ENCODE measurements at places on chromosomes 1 and 21.
A peak's percentile ranks its signal among the peaks of the same experiment; 100 is the strongest.

DNA sequence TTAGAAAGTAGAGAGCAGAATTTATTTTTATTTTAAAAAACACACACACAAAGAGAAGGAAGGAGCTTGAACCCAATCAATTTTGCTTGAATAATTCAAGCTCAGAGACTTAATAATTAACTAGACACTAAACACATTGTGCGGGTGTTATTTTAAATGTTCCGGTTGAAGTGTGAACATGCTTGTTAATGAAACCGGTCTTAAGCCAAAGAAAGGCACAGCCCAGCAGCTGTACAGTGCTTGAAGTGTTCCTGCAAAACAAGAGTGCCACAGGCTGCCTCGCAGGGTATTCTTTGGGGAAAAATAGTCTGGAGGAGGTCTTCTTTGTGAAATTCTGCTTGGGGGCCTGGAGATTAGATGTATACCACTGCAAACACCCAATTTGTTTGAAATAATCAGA, 2.2 kb upstream of the CDC42BPA start:
- no peak for DNase-seq

- DNase-seq: no peak
Observed at GRCh38 chr1:60388092-60388987, 314.8 kb upstream of the C1orf87 start.

DNA sequence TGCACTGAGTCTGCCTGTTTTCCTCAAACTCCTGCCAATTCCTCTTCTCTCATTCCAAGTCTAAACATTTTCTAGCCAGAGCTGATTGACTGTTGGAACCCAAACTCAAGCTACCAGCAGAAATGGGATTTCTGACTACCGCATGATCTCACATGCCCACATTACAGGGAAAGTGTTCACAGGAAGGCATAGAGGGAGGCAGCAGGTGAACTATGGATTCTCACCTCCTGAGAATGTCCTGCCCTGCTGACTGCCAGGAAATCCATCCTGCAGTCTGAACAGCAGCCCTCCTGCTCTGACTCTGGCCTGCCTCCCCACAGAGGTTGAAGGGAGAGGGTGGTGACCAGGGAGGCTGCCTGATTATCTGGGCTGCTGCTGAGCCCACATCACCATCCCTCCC, 22.5 kb downstream of the IQGAP3 start:
- DNase-seq: no peak

- DNase-seq: no peak
Observed at GRCh38 chr1:8427493-8427892, 109.6 kb downstream of the SLC45A1 start.

- DNase-seq: no peak
Observed at GRCh38 chr1:23791516-23792047, 637 bp downstream of the LYPLA2 start.

DNA sequence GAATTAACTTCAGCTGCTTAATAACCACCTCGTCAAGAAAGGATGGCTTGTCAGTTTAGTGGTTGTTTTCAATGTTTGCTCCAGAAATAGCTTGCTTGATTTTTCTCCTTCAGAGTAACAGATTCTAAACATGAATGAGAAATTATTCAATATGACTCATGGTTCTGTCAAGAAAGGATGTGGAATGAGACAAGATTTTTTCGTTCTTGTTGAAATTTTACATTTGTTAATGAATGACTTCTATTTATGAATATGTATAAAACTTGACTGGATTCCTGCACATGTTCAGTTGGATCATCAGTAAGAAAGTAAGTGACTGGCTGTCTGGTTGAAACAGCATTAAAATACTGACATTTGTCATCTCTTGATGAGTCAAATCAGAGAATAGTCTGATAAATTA, 38.3 kb downstream of the IFI44 start:
- no peak for DNase-seq

GRCh38 chr1:11311816-11312755, 39.1 kb downstream of the UBIAD1 start:
- no peak for DNase-seq

GRCh38 chr21:37984416-37984815, 68.2 kb upstream of the KCNJ6 start:
- no peak for DNase-seq

GRCh38 chr1:119743308-119743707, 25.4 kb downstream of the HMGCS2 start:
- DNase-seq: no peak

DNA sequence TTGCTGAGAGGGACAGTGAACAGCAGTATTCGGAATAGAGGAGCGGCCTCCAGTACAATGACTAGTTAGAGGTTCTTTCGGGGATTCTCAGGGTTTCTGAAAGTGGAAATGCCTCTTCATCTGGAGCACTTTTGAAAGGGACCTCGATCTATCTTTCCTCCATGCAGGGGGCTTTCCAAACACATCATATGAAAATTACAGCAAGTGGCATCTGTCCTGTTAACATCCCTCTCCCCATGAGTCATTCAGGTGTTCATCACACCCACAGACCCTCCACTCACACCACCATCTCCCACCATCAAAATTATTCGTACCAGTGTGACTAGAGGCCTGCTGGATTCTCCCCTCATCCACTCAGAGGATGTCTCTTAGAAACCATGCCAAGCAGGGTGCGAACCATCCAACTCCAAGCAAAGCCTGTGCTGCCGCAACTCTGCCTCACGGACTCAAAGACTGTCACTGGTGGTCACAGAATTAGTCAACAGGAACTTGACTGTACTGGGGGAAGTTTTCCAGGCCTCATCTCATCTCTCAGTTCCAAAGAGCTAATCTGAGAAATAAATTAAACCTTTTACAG, 211.1 kb downstream of the MRPL39 start:
- DNase-seq: no peak

- DNase-seq: no peak
Observed at GRCh38 chr1:156402331-156403020, 33.5 kb downstream of the RHBG start.

DNA sequence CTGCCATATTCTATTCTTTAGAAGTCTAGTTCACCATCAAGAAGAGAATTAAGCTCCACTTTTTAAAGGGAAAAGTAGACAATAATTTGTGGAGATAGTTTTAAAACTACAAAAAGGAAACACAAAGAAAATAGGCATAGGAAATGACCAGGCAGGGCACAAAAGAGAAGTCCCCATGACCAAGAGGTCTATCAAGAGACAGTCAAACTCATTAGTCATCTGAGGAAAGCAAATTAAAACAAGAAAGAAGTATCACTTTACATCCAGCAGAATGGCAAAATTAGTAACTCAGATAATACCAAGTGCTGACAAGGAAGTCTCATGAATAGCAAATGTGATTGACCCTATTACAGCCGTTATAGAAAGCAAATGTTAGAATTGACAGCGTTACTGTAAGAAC, 243.7 kb upstream of the SNX7 start:
- no peak for DNase-seq

DNA sequence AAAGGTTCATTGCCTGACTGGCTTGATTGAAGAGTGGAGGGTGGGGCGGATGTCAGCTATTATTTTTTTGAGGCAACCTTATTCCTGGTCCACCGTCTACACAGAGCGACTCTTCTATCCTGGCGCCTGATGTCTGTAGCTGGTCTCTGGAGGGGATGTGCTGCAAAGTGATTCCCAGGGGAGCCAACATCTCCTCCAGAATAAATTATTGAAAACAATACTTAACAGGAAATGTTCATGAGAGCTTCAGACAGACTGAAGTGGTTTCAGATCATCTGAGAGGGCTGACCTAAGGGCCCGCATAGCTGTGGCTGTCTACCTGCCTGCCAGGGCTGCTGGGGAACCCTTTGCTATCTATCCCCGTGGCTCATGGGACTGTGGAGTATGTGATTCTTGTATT, 66.7 kb downstream of the TEX35 start:
- DNase-seq: no peak

- no peak for DNase-seq
Observed at GRCh38 chr1:21324368-21325141, 34.3 kb upstream of the ECE1 start.

- no peak for DNase-seq
Observed at GRCh38 chr1:25504706-25505595, 38.5 kb upstream of the LDLRAP1 start.

DNA sequence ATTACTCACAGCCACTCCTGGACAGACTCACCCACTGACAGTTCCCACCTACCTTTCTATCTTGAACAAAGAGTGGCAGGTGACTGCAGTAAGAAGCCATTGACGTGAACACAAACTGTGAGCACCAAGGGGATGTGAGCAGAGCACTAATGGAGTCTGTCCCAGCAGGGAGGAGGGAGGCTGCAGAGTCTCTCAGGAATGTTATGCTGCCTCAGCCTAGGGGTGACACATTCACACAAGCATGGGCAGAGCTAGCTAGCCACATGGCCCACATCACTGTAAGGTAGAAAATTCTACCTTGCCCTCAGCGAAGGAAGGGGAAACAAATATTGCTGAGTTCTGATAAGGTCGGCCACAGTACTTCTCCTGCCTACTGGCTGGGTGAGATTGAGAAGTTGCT, 56.8 kb upstream of the PTGFRN start:
- DNase-seq: no peak

- no peak for DNase-seq
Observed at GRCh38 chr1:247296599-247297180, 35.0 kb downstream of the ZNF496 start.

- no peak for DNase-seq
Observed at GRCh38 chr1:67677408-67677807, 7.6 kb upstream of the GADD45A start.

DNA sequence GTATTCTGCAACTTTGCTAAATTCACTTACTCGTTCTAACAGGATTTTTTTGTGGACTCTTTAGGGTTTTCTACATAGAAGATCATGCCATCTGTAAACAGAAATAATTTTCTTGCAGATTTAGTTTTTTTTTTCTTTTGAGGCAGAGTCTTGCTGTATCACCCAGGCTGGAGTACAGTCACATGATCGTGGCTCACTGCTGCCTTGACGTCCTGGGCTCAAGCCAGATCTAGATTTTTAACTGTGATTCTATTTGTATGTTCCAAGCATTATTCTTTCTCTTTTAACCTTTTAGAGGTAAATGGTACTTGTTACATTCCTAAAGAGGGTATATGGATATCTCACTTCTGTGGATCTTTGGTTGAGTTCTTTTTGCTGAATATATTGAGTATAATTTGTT, 18.6 kb downstream of the FABP3 start:
- DNase-seq: no peak

- DNase-seq: no peak
Observed at GRCh38 chr1:59298026-59298583, 1.2 kb downstream of the FGGY start.

GRCh38 chr1:226226601-226227000, 3.1 kb downstream of the MIXL1 start:
- no peak for DNase-seq

GRCh38 chr21:43734131-43734927, 15.4 kb downstream of the PDXK start:
- peak; percentile 46 for DNase-seq

- no peak for DNase-seq
Observed at GRCh38 chr1:12138196-12139168, 28.3 kb upstream of the TNFRSF1B start.

- no peak for DNase-seq
Observed at GRCh38 chr1:54008876-54009275, 9.1 kb downstream of the LDLRAD1 start.

DNA sequence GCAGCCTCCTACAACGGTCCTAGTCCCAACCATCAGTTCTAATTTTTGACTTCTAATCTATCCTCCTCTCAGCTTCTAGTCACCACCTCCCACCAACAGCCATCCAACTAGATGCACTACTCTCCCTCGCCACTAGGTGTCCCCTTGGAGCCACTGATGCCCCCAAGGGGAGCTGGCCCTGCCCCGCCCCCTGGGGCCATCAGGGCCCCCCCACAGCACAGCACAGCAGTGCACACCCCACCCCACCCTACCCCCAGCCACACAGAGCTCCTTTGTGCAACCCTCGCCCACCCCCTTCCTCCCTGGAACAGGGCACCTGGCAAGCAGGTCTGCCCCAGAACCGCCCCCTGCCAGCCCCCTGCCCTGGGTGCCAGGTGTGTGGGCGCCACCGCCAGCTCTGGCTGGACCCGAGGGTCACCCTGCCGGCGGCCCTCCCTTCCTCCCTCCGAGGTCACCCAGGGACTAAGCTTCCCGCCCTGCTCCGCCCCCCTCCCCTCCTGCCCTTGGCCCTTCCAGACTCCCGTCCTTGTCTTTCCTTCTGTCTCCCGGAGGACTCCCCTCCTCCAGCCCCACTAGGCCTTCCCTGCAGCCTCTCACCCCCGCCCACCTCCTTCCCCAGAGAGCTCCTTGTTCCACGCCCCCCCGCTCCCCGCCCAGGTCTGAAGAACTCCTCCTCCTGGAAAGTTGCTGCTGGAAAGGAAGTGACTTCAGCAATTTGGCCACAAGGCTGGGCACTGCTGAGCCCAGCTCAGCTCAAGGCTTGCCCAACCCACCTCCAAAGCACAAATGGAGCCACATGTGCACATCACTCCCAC, 47.0 kb downstream of the AHDC1 start:
- DNase-seq: peak; percentile 11

GRCh38 chr1:15485636-15486035, 9.7 kb downstream of the CELA2B start:
- DNase-seq: no peak

GRCh38 chr1:2124446-2125198, 70.0 kb downstream of the FAAP20 start:
- DNase-seq: no peak

DNA sequence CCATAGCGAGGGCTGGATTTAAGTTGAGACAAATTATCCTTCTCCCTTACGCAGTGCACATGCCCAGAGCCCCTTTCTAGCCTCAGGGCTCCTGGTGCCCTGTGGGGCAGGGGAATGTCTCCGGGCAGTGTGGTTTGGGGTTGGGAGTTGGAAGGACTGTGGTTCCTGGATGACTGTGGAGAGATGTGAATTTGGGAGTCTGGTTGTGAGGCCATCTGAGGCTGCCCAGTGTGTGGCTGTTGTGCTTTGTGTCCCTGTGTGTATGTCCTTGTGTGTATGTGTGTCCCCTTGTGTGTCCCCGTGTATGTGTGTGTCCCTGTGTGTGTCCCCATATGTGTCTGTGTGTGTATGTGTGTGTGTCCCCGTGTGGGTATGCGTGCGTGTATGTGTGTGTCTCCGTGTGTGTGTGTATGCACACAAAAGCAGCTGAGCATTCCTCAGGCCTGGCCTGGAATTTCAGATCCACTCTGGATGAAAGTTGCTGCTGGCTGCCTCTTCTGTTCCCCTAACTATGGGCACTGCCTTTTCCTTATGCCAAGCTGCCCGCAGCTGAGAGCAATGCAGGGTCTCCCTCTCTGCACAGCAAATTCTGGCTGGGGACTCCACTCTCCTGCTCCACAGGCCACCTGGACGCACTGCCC, 65.4 kb downstream of the UBIAD1 start:
- DNase-seq: no peak

DNA sequence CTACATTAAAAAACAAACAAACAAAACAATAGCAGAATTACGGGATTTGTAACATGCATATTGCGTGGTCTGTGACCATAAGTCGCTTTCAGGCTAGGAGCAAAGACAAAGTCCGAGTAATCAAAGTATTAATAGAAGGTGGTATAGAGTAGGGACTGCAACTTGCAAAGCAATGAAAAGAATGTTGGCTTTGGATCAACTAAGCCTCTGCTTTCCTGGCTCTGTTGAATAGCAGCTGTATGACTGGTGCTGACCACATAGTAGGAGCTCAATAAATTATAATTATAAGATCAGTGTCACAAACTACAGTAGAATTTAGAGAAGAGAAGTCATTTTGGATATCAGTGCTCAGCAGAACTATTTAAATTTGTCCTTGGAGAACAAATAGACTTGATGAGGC, 586.4 kb downstream of the DPYD start:
- DNase-seq: no peak

GRCh38 chr21:43985690-43986251, 26.3 kb upstream of the TRAPPC10 start:
- DNase-seq: no peak

GRCh38 chr1:70504176-70504820, 93.2 kb downstream of the CTH start:
- no peak for DNase-seq

GRCh38 chr1:67855961-67856360, 22.7 kb upstream of the GNG12 start:
- DNase-seq: no peak

All from SHP77 (cell line).